ENCODE measurements at places on chromosomes 12 and 14. TPM values are rescaled to one million over a fixed set of nuclear protein-coding genes. Genes with fewer than 3 reads are reported as not detected.

HOXC4 gene
- not detected for total RNA-seq

KCNC2 gene
- total RNA-seq: not detected

RBP5 gene
- total RNA-seq: 0.42 TPM

AQP2 gene
- total RNA-seq: not detected

RPL10L gene
- total RNA-seq: not detected

KRT79 gene
- not detected for total RNA-seq

LRRC23 gene
- total RNA-seq: 4.4 TPM

JDP2 gene
- 1.6 TPM for total RNA-seq

RSRC2 gene
- 82.3 TPM for total RNA-seq

UNC79 gene
- not detected for total RNA-seq

DNA sequence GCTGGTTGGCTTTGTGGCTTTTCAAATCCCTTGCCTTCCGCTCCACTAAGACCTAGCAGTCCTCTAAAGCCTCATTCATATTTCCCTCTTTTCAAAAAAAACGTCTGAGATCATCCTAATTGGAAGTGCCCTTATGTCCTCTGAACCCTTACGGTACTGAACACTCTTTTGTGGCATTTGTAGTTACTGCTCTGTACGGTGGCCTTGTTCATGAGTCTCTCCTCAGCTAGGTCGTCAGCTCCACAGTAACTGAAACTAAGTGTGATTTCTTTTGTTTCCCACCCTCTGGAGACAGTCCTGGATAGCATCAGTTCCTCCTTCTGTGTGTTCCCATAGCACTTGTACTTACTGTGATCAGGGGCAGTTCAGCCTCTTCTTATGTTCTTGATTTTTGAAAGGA lies 49.7 kb downstream of the DAAM1 start:
- no peak for DNase-seq
- no peak overlapping the region for H3K4me3 ChIP-seq
- no peaks in the 10 kb centered on the region for H3K36me3 ChIP-seq

DNA sequence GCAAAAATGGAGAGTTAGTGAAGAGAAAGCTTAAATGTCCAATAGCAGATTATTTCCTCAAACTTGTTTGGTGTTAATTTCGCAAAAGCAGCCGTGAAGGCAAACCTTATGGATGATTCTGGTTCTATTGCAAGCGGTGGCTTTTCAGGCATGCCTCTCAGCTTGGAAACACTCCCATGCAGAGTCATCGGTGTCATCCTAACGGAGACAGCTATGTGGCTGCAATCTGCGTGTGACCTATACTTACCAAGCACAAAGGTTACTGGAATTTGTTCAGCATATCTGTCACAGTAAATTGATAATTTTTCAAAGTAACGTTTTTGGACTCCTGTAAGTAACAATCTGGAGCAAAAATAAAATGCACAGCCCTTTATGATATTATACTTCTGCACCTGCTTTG lies 5.0 kb downstream of the BEST3 start:
- peaks cover 6% of the 10 kb centered on the region for H3K27me3 ChIP-seq
- H3K4me3 ChIP-seq: no peak overlapping the region
- no peak for DNase-seq
- no peaks in the 10 kb centered on the region for H3K36me3 ChIP-seq
- H3K27ac ChIP-seq: no peak overlapping the region
- H3K4me1 ChIP-seq: peaks cover 5% of the 10 kb centered on the region

DNA sequence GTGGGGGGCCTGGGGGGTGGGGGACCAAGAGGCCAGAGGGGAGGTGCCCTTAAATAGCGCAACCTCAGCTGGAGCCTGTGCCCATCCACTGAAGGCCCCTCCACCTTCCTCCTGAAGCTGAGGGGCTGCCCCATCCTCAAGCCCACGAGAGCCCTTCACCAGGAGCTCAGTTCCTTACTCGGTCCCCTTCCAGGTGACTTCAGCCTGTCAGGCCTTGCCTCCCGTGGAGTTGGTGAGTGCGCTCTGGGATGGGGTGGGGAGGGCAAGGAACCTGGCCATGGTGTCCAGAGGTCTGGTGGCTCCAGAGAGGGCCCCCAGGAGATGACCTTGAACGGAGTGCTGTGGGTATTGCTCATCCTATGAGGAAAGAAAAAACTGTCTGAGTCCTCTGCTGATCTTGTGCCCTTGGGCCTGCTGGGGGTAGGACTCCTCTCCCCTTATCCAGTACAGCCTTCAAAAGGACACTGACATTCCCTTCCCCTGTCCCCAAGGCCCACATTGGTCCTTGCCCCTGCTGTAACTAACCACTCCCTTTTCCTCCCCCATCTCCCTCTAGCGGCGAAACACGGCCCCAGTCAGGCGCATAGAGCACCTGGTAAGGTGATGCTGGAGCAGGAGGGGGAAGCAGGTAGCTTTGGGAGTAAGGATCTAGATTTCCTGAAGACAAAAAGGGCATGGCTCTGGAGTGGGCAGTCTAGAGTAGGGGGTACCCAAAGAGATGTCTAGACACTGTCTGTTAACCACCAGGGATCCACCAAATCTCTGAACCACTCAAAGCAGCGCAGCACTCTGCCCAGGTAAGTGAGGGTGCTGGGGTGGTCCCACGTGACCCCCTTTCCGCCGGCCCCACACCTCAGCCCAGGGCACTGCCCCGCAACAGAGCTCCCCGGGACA lies 3.6 kb downstream of the TNS2 start:
- peaks cover 23% of the 10 kb centered on the region for H3K4me1 ChIP-seq
- H3K4me3 ChIP-seq: peak overlapping the region; percentile 88
- peak overlapping the region; percentile 91 for H3K27ac ChIP-seq
- DNase-seq: peak; percentile 61
- H3K27me3 ChIP-seq: no peaks in the 10 kb centered on the region

- no peaks in the 10 kb centered on the region for H3K27me3 ChIP-seq
- H3K27ac ChIP-seq: no peak overlapping the region
- peaks cover 18% of the 10 kb centered on the region for H3K4me1 ChIP-seq
- H3K36me3 ChIP-seq: peaks cover 54% of the 10 kb centered on the region
- H3K4me3 ChIP-seq: no peak overlapping the region
- DNase-seq: no peak
Observed at GRCh38 chr12:123655420-123655819, 15.5 kb upstream of the TCTN2 start.

DNA sequence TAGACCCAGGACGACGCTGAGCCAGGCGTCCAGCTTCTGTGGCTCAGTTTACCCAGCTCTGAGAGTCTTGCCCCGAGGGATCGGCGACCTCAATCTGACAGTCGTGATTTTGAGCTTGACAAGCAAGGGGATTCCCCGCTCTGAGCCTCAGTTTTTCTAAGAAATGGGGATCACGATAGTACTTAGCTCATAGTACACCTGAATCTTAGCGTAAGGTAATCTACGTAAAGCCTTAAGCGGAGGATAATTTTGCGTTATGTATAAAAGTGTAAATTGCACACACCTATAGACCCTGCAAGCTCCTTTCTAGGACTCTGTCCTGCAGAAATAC lies 285 bp downstream of the MVK start:
- H3K36me3 ChIP-seq: peaks cover 11% of the 10 kb centered on the region
- H3K4me3 ChIP-seq: peak overlapping the region; percentile 92
- H3K4me1 ChIP-seq: peaks cover 30% of the 10 kb centered on the region
- DNase-seq: no peak
- H3K27me3 ChIP-seq: no peaks in the 10 kb centered on the region

DNA sequence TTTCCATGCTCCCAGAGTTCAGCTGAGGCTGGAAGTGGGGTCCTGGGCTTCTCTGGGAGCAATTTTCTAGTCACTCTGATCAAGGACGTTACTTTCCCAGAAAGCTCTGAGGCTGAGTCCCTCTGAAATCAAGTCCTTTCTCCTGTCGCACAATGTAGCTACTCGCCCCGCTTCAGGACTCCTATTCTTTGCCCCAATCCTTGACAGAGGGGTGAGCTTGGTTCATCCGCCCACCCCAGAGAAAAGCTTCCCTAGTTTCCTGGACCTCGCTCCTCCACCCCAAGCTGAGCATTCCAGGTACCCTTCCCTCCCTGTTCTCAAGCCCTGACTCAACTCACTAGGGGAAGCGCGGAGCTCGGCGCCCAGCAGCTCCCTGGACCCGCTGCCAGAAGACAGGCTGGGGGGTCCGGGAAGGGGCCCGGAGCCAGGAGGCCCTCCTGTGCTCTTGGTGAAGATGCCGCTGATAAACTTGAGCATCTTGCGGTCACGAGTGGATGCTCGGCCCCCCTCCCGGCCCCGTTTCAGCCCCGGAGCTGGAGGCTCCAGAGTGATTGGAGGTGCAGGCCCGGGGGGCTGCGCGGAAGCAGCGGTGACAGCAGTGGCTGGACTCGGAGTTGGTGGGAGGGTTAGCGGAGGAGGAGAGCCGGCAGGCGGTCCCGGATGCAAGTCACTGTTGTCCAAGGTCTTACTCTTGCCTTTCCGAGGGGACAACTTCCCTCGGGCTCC lies 1.6 kb downstream of the AGAP2 start:
- peaks cover 56% of the 10 kb centered on the region for H3K36me3 ChIP-seq
- H3K27me3 ChIP-seq: no peaks in the 10 kb centered on the region
- no peak overlapping the region for H3K4me3 ChIP-seq
- H3K4me1 ChIP-seq: peaks cover 29% of the 10 kb centered on the region

- no peak overlapping the region for H3K27ac ChIP-seq
- no peaks in the 10 kb centered on the region for H3K4me1 ChIP-seq
- H3K27me3 ChIP-seq: no peaks in the 10 kb centered on the region
- DNase-seq: no peak
- no peak overlapping the region for H3K4me3 ChIP-seq
- no peaks in the 10 kb centered on the region for H3K36me3 ChIP-seq
Observed at GRCh38 chr14:42110167-42110566, 503.5 kb downstream of the LRFN5 start.

- no peaks in the 10 kb centered on the region for H3K36me3 ChIP-seq
- peaks cover 6% of the 10 kb centered on the region for H3K4me1 ChIP-seq
- no peak overlapping the region for H3K4me3 ChIP-seq
- peak; percentile 80 for DNase-seq
- peaks cover 5% of the 10 kb centered on the region for H3K27me3 ChIP-seq
Observed at GRCh38 chr12:52884526-52885293, 20.2 kb downstream of the KRT8 start.

DNA sequence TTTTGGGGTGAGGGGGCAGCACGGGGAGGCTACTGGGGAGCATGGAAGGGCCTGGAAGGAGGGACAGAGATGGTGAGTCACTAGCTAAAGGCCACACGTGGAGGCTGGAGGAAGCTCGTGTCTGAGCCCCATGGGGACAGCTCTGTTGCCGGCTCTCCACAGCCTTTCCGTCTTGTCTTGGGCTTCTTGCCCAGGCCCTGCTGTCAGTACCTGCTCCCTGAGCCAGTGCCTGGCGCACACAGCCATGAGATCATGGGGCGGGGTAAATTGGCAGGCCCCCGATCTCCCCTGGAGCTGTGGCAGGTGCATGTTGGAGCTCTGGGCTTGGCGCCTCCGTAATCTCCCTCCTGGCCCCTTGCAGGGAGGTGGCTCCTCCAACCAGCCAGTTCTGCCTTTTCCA lies 16.1 kb upstream of the KRT80 start:
- DNase-seq: no peak
- H3K4me1 ChIP-seq: no peaks in the 10 kb centered on the region
- H3K27me3 ChIP-seq: peaks cover 17% of the 10 kb centered on the region
- H3K27ac ChIP-seq: no peak overlapping the region
- H3K36me3 ChIP-seq: no peaks in the 10 kb centered on the region

- peak within 1 kb of the TSS; percentile 2 for H3K4me3 ChIP-seq
- peaks cover 59% of the 10 kb centered on the region for H3K4me1 ChIP-seq
- H3K36me3 ChIP-seq: no peaks in the 10 kb centered on the region
- peak; percentile 67 for DNase-seq
Observed at GRCh38 chr12:53102883-53103807, at the start of gene SOAT2. TSS of gene SOAT2 (plus strand) at chr12:53103486. CDS start at chr12:53103578, 92 bp downstream.

- H3K4me3 ChIP-seq: no peak overlapping the region
- H3K36me3 ChIP-seq: no peaks in the 10 kb centered on the region
- no peak for DNase-seq
- H3K27ac ChIP-seq: no peak overlapping the region
- H3K4me1 ChIP-seq: no peaks in the 10 kb centered on the region
Observed at GRCh38 chr12:103028881-103029639, 71.6 kb downstream of the ASCL1 start.

- no peaks in the 10 kb centered on the region for H3K36me3 ChIP-seq
- H3K27ac ChIP-seq: no peak overlapping the region
- H3K4me3 ChIP-seq: no peak overlapping the region
Observed at GRCh38 chr12:2646341-2646740, 148.4 kb upstream of the FKBP4 start.

DNA sequence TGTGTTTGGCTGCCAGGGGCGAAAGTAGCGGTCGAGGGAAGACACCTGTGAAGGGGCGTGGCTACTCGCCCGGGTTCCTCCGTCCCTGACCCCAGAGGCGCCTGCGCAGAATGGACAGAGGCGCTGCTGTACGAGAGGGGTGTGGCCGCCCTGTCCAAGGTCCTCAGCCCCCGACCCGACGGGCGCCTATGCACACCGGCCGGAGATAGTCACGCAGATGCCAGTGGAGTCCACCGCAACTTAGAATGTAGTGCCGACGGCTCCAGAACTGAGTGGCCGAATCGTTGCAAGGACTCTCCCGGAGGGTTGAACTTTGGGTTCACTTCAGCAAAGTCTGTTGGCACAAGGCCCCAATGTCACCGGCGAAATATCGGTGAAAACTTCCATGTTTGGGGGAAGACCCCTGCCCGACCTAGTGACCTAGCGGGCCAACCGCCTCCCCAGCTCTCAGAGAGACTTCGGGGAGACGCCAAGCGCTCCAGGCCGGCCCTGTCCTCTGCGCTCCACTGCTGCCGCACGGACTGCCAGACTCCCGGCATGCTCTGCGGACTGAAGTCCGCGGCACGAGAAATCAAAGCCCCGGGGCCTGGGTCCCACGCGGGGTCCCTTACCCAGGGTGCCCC lies 541 bp upstream of the RNU6-7 start:
- DNase-seq: peak; percentile 71
- peak overlapping the region; percentile 86 for H3K4me3 ChIP-seq
- peaks cover 2% of the 10 kb centered on the region for H3K36me3 ChIP-seq
- peaks cover 44% of the 10 kb centered on the region for H3K4me1 ChIP-seq

DNA sequence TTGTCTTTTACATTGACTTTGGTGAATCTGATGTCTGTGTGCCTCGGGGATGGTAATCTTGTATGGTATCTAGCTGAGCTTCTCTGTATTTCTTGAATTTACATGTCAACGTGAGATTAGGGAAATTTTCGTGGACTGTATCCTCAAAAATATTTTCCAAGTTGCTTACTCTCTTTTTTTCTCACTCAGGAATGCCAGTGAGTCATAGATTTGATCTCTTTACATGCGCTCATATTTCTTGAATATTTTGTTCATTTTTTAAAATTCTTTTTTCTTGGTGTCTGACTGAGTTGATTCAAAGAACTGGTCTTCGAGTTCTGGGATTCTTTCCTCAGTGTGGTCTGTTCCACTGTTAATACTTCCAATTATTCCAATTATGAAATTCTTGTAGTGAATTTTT lies 207.7 kb downstream of the RAD51B start:
- no peaks in the 10 kb centered on the region for H3K4me1 ChIP-seq
- peaks cover 1% of the 10 kb centered on the region for H3K36me3 ChIP-seq
- H3K27ac ChIP-seq: no peak overlapping the region
- no peaks in the 10 kb centered on the region for H3K27me3 ChIP-seq
- no peak for DNase-seq

- no peak overlapping the region for H3K4me3 ChIP-seq
- no peaks in the 10 kb centered on the region for H3K4me1 ChIP-seq
- no peak for DNase-seq
- no peaks in the 10 kb centered on the region for H3K36me3 ChIP-seq
Observed at GRCh38 chr12:86435053-86435452, 178.9 kb upstream of the MGAT4C start.
